Globus pallidus (tissue), 1 donor: ENCODE measurements at places on chromosomes 12 and 14.

- DNase-seq, result no peak
Observed at GRCh38 chr14:95061317-95062093, 95.8 kb downstream of the DICER1 start.

DNA sequence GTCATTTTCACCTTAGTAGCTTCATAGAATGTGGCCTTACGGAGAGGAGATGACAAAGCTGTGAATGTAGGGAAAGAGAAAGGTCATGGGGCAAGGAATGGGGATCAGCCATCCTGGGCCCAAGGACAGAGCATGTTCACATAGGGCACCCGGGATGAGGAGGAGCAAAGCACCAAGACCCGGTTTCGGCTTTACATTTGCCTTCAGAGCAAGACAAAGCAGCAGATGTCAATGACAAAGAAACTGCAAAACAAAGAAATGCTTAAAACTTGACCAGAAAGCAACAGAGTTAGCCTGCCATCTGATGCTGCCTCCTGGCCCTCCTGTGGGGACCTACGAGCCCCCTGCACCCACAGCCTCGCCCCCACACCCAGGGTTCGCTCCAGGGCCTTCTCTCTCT lies 249.2 kb downstream of the SLC41A2 start:
- DNase-seq, result no peak

DNA sequence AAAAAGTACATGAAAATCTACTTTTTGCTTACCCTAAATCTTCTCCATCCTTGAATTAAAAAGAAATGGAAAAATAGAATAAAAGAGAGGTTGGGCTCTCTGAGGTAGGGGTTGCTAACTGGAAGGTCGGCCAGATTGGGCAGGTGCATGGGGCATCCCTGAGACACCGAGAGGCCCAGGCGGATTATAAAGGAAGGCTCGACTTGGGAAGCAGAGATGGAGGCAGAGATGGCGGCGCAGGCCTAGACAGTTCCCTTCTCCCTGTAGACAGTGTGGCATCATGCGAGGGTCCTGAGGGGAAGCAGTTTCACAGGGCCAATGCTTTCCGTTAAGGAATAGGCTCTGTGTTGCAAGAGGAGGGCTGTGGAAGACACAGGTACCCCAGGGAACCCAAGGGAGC lies 3.7 kb upstream of the KRT74 start:
- DNase-seq, result no peak

GRCh38 chr12:55937981-55938380 lies 7.0 kb downstream of the DGKA start:
- DNase-seq, result no peak

GRCh38 chr12:72448089-72448488 lies 175.9 kb downstream of the TRHDE start:
- DNase-seq, result no peak

- no peak for DNase-seq
Observed at GRCh38 chr12:58314610-58315009, 373.2 kb downstream of the ATP23 start.

DNA sequence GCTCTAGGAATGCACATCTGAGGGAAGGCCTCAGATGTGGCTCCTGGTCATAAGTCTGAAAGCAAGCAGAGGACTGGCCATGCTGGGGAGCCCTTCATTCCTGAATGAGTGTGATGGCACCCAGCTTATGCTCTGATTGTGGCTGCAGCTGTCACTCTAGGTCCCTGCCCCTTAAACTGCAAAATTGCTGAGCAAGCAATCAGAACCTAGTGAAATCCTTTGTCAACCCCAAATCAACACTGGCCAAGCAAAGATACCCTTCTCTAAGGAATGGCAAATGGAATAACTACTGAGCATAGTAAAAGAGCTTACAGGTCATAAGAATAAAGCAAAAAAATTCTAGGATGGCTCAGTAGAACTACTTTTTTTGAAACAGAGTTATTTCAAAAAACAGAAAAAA lies 4.3 kb upstream of the PLEKHG7 start:
- DNase-seq, result no peak

GRCh38 chr14:105398044-105398725 lies at the start of gene TEX22:
Gene TEX22, plus strand, starts transcription at chr14:105398538. Its CDS starts 803 bp downstream, at chr14:105399341.
- DNase-seq, result peak; percentile 73

DNA sequence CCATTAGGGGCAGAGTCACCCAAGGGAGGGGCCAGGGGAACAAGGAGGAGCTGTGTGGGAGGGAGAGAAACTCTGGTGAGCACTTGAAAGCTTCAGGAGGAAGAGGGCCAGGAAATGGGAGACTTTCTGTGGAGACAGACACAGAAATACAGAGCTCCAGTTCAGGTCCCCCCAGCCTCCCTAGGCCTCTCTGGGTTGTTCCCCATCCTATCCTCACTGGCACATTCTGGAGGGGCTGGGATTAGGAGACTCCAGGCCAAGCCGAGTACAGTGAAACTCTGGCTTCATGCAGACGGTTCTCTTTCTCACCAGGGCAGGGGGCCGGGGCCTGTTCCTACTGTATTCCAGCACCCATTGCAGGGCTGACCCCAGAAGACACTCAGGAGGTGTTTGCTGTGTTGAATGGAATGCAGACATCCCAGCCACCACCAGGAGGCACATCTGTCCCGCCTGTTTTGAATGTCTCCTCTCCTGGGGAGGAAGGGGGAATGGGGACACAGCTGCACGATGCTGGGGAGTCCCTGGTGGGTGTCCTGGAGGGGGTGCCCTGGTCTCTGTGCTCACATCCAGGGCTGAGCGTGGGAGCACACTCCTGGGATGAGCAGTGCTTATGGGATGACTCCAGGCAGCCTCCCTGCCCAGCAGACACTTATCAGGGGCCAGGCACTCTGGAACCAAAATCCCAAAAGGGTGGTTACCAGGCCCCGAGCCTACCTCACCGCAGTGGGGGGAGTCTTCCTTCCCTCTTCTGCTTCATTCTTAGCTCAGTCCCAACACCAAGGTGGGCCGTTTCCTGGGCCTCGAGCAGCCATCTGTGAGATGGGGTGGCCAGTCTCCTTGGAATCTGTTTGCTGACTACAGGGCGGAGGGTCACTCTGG lies 5.5 kb upstream of the KRT84 start:
- peak; percentile 3 for DNase-seq

DNA sequence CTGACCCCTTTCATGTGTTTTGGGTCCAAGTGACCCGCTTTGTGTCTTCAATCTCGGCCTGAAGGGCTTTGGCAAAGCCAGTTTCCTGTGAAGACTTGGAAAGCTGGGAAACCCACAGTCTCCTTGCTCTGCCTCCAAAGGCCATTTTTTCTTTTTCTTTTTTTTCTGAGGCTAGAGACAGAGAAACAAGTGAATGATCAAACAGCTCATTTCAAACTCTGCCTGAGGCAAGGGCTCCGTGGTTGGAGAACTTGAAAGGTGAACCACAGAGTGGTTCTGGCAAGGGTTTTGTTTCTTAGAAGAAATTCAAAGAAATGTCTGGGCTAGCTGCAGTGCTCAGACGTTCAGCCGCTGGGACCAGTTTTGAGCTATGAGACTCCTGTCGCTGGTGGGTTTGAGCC lies 62.7 kb downstream of the ERH start:
- no peak for DNase-seq

DNA sequence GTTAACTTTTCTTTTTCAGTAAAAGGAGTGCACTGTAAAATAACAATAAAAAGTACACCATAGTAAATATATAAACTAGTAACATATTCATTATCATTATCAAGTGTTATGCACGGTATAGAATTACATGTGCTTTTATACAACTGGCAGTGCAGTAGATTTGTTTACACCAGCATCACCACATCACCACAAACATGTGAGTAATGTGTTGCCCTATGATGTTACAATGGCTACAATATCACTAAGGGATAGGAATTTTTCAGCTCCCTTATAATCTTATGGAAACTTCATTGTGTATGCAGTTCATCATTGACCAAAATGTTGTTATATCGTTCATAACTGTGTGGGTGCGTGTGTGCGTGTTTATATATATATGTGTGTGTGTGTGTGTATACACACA lies 23.5 kb upstream of the NEDD1 start:
- DNase-seq, result no peak

DNA sequence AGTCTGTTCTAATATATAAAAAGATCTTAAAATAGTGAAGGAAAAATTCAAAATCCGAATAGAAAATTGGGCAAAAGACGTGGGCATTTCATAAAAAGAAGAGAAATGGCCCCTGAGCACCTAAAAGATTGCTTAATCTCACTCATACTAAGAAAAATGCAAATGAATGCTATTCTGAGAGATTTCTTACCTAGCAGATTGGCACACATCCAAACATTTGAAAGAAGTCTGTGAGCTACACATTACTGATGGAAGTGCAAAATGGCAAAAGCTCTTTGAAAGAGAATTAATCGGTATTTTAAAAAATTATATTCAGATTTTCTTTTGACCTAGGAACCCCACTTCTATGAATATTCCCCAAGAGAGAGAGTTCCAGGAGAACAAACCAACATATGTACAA lies 280.4 kb upstream of the GARIN6 start:
- DNase-seq, result no peak

- peak; percentile 73 for DNase-seq
Observed at GRCh38 chr12:53757101-53757770, 5.5 kb upstream of the CISTR start.

DNA sequence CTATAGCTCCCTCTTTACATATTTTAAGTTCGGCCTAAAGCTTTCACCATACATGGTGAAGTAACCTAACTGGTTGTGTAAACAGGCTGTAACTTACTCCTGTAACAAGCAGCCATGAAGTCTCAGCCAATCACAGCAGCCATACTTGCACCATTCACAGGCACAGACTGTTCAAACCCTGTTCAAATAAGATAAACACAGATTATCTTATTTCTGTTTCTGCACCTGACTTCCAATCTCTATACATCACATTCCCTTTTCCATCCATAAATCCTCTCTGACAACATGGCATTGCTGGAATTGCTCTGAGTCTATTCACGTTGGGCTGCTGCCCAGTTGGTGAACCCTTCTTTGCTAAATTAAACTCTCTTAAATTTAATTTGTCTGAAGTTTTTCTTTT lies 34.5 kb upstream of the ARID2 start:
- no peak for DNase-seq
